Activated B cell treated with CpG ODN at 0.5 μM for 24 hours (primary cell): ENCODE measurements at places on chromosomes 16 and 17.

DNA sequence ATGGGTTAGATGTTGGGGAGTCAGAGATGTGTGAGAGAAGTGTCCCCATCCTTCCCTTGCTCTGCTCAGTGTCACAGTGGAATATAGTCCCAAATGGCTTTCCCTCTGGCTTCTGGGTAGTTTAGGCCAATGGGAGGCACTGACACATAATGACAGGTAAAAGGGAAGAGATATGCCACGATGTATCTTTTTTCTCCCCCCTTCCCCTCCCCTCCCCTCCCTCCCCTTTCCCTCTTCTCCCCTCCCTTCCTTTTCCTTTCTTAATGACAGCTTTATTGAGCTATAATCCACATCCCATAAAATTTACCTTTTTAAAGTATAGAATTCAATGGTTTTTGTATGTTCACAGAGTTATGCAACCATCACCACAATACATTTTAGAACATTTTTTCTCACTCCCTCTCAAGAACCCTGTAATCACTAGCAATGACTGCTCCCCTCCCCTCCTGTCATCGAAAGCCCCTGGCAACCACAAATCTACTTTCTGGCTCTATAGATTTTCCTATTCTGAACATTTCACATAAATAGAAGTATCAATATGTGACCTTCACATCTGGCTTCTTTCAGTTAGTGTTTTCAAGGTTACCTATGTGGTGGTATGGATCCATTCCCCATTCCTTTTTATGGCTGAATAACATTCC is 617 bp upstream of the CCR7 start:
- no peak for DNase-seq

DNA sequence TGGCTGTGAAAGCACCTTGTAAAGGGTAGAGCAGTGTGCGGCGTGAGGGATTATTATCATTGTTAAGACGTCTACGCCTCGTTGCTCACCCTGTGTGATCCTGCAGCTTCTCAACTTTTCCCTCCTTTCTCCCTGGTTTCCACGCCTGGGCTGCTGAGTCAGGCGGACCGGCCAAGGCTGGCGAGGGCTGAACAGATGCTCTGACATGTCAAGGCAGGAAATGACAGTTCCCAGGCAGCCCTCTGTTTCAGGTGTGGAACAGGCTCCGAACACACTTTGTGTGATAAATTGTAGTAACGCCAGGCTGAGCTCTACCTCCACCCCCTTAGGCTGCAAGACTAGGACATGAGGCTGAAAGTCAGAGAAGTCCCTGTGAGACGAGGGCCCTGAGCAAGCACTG is 46.0 kb upstream of the TBX2 start:
- DNase-seq, result no peak

DNA sequence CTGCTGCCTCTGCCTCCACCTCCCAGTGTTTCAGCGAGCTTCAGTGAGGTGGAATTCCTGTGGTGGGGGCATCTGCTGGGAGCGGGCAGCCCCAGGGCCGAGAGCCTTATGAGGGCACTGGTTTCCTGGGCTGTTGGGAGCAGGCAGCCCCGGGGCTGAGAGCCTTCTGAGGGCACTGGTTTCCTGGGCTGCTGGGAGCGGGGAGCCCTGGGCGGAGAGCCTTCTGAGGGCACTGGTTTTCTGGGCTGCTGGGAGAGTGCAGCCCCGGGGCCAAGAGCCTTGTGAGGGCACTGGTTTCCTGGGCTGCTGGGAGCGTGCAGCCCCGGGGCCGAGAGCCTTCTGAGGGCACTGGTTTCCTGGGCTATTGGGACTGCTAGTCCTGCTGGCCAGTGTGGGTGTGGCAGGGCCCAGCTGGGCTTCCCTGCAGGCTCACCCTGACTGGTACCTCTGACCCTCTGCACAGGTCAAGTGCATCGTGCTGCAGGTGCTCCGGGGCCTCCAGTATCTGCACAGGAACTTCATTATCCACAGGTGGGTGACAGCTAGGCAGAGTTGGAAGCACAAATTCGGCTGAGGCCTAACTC is 5.6 kb downstream of the CDK10 start:
- DNase-seq, result no peak

- DNase-seq, result no peak
Observed at GRCh38 chr16:9534759-9535158, 443.3 kb downstream of the HAPSTR1 start.

DNA sequence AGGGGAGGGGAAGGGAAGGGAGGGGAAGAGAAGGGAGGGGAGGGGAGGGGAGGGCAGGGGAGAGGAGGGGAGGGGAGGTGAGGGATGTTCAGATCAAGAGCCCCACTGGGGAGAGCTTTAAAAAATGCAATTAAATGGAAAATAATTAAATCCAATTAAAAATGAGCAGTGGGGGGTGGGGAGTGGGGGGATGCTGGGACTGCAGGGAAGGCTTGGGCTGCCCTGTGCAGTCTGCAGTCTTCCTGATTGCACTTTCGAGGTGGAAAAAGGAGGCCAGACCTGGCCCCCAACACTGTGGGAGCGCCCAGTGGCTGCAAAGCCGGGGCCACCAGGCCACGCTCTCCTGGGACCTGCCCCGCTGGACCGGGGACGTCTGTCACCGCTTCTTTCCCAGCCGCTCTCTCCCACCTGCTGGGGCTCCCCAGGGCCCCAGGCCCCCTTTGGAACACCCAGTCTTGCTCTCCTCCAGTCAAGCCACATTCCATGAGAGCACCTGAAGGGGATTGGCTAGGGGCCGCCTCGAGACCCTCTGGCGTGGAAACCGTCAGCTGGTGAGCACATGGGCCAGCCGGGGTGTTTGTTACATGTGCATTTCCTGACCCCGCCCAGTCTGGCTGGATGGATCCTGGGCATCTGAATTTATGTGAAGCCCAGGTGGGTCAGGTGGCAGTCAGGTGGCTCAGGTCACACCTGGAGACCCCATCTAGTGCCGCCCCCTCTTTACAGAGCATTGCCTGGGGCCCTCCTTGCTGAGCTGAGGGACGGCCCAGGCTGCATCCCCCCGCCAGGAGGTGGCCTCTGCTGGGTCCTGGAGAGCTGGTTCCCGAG is 37.6 kb upstream of the CBFA2T3 start:
- no peak for DNase-seq

DNA sequence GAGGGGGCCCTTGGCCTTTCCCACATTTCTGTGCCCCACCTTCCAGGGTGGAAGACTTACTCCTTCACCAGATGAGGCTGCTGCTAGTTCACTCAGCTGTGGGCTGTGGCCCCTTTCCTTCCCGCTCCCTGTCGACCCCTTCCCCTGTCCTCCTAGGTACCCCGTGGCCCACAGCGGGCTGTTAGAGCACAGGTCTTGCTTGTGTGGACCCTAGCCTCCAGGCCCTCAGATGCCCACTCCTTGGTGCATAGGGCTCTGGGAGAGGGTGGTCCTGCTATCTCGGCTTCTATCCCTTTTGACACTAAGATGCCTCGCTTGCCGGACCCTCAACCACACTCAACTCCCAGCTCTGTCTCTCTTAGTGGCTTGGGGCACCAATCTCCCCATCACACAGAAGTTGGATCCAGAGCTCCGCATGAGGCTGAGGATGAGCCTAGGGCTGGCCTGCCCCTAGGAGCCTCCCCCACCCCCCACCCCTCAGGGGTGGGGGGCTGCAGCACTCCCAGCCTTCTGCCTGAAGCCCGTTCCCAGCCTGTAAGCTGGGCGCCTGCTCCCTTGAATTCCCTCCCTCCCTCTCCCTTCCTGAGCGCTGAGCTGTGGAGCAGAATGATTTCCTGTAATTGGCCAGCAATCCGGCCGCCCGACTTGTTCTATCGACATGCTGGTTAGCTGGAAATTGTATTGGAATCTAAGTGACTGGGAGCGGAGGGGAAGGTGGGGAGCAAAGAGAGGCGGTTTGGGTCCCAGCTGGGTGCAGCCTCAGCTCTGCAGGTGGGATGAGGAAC is 30.9 kb downstream of the DCAKD start:
- DNase-seq, result no peak

- no peak for DNase-seq
Observed at GRCh38 chr16:30060836-30061554, 4.6 kb upstream of the ALDOA start.

DNA sequence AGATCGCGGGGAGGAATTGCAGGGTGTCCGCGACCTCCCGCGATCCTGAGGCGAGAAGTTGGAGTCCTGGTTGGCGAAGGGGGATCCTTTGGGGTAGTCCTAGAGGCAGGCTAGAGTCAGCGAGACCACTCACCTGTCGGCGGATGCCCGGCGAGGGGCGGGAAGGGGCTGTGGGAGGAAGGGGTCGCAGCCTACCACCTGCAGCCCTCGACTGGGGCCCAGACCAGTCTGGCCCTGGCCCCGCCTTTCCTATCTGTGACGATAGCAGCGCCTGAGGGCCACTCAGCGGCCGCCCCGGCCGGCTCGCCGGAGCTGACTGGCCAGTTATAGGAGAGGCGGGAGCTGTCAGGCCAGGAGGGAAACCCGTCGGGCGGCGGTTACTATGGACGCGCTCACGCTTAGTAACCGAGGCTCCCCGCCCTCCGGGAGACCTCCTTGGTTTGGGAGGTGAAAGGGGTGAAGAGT is at the start of gene TEKT3:
TEKT3 (minus strand) TSS at position 213 of the 465 bp plus-strand sequence. CDS start 10,012 bp downstream, outside the sequence.
- DNase-seq, result no peak

DNA sequence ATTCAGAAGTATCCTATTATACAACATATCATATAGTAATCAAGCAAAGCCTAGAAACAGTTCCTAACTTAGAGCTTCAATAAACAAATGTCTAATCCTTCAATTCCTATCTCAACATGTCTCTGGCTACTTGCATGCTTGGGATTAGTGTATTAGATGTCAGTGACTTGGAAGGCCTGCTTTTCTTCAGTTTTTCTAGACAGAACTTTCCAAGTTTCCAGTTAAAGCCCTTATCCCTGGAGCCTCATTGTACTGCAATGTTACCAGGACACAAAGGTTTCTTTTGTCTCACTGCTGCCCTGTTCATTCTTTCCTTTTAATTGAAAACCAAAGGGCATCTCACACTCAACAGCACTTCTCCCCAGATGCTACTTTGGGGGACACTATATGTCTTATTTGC is 16.5 kb downstream of the PSME3IP1 start:
- DNase-seq, result no peak

- DNase-seq, result no peak
Observed at GRCh38 chr17:51164911-51165679, 1.1 kb upstream of the NME2 start.

DNA sequence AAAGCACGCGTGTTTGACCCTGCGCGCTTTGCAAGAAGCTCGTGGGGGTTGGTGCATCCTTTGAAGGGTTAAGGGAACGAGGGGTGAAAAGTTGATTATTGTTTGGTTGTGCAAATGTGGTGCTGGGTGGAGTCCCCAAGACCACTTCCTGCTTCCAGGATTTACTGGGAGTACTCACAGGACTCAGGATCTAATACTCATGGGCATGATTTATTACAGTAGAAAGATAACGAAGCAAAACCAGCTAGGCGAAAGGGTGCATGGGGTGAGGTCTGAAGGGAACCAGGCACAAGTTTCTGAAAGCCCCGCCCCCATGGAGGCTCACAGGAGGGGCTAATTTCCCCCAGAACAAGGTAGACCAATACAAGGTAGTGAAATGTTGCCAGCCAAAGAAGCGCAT is 58.8 kb downstream of the RPTOR start:
- DNase-seq, result no peak

DNA sequence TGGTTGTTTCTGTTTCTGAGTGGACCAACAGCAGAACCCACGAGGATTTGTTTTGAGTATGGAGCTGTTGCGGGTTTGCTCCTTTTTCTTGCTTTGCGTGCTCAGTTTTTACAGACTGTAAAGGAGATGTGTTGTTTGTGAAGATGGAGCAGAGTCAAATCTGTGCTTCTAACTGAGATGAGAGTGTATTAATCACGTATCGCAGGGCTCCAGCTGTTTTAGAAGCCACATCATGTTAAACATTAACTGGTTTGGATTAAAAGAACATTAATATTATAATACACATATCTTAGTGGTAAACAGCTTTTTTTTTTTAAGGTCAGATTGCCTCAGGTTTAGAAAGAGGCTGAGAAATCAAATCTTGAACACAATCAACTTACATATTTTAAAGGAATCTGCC is 69.4 kb downstream of the YPEL2 start:
- DNase-seq, result no peak

- DNase-seq, result no peak
Observed at GRCh38 chr16:53737552-53737951, 33.6 kb downstream of the FTO start.

DNA sequence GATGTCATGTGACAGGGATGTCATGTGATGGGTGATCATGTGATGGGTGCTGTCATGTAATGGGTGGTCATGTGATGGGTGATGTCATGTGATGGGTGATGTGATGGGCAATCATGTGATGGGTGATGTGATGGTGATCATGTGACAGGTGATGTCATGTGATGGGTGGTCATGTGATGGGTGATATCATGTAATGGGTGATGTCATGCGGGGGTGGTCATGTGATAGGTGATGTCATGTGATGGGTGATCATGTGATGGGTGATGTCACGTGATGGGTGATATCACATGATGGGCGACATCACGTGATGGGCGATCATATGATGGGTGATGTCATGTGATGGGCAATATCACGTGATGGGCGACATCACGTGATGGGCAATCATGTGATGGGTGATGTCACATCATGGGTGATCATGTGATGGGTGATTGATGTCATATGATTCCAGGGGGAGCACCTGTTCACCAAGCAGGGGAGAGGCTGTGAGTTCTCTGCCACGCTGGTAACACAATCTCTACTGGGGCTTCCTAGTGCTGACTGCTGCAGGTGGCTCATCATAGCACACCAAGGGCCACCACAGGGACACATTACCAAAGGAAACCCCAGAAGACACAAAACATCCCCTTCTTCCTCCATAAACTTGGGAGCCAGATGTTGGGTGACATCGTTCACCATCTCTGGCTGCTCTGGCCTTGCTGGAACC is 16.5 kb downstream of the CD300LB start:
- no peak for DNase-seq

- DNase-seq, result no peak
Observed at GRCh38 chr16:87227296-87227951, 89.8 kb downstream of the C16orf95 start.

DNA sequence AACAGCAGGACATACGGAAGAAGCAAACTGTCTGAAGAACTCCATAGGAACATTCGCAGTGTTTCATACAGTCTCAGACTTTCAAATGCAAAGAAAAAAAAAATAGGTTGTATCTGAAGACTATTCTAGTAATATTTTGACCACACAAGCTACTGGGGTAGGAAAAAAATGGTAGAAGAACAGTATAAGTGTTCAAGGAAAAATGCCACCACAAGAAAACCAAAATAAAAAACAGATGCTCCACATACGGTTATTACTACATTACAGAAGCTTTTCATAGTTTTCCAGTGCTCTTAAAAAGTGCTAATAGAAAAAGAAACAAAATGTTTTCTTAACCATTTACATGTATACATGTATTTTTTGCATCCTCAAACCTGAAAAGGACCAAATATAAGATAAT is 3.7 kb downstream of the NCOR1 start:
- DNase-seq, result no peak
